IMR-90 (cell line): ENCODE measurements at places on chromosomes 6 and 20.

- DNase-seq: no peak
These were observed 28.7 kb upstream of the BEND3 start for GRCh38 chr6:107144014-107144413.

DNA sequence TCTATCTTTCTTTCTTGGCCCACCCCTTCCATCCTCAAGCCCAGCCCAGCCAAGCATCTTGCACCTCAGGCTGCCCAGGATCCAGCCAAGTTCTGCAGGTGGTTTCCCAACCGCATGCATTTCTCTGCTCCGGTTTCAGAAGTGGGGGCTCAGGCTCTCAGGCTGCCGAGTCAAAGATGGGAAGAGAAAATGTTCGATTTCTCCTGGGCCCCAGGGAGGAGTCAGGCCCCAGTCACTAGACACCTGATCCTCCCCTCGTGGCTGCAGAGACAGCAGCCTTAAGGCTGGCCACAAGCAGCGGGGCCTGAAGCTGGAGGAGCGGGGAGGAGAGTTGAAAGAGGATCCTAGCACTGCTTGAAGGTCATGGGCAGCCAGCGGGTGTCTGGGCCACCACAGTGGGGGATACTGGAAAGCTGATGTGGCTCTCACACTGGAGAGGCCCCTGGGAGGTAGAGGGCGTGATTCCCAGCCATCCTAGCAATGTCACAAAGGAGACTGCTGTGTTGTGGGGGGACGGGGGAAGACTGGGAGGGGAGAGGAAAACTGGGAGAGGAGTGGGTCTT lies 42.2 kb upstream of the ZFAND3 start:
- DNase-seq: no peak

DNA sequence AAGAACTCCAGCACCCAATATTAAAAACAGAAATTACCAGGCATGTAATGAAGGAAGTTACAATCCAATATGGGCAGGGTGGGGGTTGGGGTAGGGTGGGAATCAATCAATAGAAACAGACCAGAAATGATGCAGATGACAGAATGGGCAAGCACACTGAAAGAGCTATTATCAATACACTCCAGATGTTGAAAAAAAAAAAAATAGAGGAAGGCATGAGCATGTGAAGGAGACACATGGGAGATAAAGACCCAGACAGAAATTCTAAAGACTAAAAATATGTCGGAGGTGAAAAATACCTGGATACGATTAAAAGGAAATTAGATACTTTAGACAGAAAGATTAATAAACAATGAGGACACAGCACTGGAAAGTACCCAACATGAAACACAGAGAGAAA lies 19.1 kb upstream of the ZC3H12D start:
- no peak for DNase-seq

DNA sequence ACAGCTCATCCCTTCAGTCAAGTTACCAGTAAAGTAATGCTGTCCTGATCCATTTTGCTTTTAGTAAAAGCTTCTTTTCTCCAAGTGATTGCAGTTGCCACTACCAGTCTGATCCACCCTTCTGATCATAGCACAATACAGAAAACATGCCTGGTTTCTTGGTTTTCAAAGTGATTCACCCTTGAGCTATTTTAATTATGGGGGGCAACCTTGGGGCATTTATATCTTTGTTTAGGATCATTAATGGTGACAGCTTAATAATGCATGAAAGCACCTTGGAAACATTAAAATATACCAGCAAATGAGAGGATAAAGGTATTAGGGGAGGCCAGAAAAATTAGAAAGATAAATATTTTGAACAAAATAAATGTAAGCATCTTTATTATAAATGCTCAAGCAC lies 38.4 kb downstream of the LRRC1 start:
- DNase-seq: no peak

DNA sequence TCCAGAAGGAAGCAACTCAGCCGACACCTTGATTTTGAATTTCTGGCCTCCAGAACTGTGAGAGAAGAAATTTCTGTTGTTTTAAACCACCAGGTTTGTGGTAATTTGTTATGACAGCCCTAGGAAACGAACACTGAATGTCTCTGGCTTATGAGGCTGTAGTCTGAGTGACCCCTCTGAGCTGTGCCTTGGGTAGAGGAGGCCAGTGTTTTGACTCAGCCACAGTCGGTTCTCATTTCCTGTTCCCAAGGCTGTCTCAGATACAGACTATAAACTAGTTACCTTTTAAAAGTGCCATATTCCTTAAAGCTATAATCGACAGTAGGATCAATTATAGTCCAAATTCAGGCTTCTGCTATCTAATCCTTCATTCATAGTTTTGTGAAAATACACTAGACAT lies 391.2 kb upstream of the MAP3K7 start:
- DNase-seq: no peak
